CD4-positive, alpha-beta T cell treated with Interleukin-2 at 100 ng/mL for 4 hours (primary cell): ENCODE measurements at places on chromosomes 1 and 21.

GRCh38 chr1:113998361-113998760, 19.1 kb downstream of the OLFML3 start:
- DNase-seq = no peak

DNA sequence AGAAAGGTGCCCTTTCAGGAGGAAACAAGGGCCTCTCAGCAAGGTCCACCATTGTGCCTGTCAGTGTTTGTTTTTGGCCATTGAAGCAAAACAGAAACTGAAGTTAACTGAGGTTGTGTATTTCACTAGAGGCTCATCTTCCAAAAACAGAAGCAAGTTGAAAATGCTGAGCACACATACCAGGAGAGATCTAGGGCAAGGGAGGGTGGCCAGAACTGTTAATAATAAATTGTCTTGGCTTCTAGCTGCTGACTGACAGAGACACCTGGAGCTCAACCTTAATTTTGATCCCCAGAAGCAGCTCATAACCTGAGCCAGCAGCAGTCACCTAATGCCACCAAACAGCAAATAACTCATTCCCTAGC, 5.2 kb downstream of the AGMAT start:
- no peak for DNase-seq

DNA sequence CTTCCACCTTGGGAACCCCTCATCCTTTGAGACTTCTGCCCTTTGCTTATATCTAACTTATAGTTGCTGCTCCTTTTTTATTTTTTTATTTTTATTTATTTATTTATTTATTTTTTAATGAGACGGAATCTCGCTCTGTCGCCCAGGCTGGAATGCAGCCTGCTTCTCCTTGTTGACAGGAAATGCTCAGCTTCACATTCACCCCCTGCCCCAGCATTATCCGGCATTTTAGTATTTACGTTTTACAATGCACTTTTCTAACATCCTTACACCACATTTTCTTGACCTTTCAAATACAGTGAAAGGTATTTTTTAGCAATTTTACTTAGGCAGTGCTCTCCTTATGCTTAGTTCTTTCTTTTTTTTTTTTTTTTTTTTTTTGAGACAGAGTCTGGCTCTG, 14.9 kb downstream of the CXADR start:
- no peak for DNase-seq

DNA sequence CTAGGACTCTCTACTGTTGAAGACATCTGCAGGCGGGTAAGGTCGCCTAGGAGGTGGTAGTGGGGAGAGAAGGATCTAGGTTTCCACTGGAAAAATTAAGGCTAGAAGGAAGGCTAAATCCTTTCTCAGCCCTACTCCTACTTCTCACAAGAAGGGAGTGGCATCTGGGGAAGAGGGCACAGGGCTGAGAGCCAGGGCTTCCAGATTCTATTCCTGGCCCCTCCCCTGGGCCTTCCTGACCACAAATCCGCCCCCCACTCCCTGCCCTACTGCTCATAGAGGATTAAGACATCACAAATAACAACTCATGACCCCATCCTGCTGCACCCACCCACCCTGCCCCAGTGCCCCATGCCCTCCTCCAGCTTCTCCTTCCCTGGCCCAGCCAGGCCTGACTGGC, 2.5 kb downstream of the PHLDA3 start:
- no peak for DNase-seq

DNA sequence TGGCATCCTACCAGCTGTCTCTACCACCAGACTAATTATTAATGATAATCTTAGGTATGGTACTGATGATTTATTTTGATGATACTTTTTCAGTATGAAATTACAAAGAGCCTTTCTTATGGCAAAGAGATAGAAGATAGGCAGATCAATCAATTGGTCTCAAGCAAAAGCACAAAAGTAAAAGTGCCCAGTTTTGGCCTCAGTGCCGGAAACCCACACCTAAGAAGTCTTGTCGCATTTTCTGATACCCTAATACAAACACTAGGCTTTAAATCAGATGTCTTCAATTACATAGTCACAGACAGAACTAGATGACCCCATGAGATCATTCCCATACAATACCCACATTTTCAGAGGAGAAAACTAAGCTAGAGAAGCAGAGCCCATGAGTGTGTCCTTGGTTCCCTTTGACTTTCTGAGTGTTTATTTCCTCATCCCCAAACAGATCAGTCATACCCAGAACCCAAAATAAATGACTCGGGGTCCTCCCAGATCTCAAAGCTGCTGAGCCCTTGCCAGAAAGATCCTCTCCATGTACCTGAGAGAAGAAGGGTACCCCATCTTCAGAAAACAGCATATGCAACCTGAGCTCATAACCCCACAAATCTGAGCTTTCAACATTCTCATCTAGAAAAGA, 7.7 kb downstream of the ITPKB start:
- no peak for DNase-seq

GRCh38 chr1:166907763-166908162, 31.7 kb upstream of the TADA1 start:
- DNase-seq = no peak
